ENCODE measurements at places on chromosomes 5 and 9.

- no peak for DNase-seq
Measured at GRCh38 chr9:83625178-83625577, 2.2 kb downstream of the IDNK start.

GRCh38 chr9:109889456-109889855, 109.5 kb downstream of the PALM2AKAP2 start:
- no peak for DNase-seq

GRCh38 chr9:126474206-126474765, 139.4 kb upstream of the LMX1B start:
- peak; percentile 86 for DNase-seq

- DNase-seq: peak; percentile 84
Measured at GRCh38 chr5:33105521-33105941, 335.2 kb upstream of the TARS1 start.

GRCh38 chr9:98207606-98208005, 15.2 kb upstream of the CORO2A start:
- no peak for DNase-seq

- no peak for DNase-seq
Measured at GRCh38 chr9:98175028-98175569, 17.3 kb downstream of the CORO2A start.

DNA sequence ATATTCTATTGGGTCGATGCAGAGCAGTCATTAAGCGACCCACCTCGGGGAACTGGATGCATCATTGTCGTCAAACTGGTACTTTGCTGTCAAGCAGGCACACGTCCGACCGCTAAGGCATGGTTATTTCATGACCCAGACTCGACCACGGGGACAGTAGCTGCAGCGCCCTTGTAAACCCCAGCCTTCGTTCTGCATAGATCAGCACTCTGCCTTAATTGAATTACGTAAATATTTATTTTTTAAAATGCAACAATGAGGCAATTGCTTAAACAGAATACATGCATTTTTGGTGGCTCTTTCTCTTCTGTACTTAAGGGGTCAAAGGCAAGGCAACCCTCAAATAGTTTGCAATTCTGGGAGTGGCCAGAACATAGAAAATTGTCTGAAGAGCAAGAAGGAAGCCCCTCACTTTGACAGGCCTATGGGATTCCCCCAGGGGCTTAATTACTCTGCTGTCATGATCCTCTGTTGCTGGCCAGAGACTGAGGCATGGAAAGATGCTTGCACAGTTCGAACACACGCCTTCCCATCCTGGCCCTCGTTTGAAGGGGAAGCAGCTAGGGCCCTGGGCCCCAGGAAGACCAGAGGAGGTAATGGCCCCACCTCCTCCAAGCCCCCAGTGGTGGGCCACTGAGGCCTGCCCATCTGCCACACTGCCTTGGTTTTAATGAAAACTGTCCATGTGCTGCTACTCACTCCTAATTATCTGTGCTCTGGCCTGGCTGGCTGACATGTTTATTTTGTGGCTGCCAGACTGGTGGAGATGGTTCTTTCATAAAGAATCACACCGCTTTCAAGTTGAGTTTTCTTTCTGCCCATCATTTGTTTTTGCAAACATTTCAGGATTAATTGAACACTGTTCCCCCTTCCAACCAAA, 169.7 kb upstream of the MAST4 start:
- DNase-seq: no peak

DNA sequence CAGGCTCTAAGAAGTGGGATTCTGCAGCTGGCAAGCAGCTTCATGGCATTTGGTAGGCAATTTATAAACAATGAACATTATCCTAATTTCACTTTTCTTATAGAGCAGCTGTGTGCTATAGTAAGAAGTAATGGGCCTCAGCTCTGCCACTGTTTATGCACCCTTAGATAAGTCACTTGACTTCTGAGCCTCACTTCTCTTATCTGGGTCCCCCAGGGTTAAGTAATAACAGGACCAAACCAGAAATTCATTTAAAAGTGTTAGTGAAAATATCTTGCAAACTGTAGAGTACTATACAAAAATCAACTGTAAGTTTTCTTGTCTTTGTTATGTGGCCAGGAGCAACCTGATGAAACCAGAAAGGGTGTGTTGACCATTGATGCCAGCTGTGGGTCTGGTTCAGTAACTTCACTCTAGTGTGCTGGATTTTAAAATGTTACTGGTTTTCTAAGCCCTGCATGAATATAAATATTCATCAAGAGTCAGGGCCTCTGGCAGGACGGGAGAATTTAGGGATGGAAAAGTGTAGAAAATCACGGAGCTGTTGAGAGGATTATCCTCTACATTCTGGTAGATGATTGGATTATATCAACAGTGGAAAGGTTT, 24.2 kb downstream of the TNFAIP8 start:
- no peak for DNase-seq

- no peak for DNase-seq
Measured at GRCh38 chr5:179413711-179414458, 68.6 kb upstream of the ADAMTS2 start.

GRCh38 chr5:38193015-38193581, 65.3 kb upstream of the EGFLAM start:
- peak; percentile 59 for DNase-seq

DNA sequence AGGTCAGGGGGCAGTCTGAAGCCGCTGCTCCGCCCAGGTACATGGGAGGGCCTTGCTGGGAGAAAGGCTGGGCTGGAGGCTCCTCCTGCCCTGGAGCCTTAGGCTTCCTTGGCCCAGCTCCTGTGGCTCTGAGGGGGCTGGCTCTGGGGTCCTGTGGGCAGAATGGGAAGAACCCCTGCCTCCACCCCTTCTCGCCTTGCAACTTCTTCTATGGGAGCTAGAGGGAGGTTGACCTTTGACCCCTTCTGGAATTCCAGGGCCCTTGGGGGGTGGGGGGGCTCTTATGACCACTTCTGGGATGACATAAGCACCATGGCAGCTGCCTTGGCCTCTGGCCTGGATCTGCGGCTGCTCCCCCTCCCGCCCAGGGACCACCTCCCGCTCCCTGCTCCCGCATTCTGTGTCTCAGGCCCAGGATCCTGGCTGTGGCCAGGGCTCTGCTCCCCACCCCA, 32.2 kb downstream of the IER5L start:
- DNase-seq: peak; percentile 95

DNA sequence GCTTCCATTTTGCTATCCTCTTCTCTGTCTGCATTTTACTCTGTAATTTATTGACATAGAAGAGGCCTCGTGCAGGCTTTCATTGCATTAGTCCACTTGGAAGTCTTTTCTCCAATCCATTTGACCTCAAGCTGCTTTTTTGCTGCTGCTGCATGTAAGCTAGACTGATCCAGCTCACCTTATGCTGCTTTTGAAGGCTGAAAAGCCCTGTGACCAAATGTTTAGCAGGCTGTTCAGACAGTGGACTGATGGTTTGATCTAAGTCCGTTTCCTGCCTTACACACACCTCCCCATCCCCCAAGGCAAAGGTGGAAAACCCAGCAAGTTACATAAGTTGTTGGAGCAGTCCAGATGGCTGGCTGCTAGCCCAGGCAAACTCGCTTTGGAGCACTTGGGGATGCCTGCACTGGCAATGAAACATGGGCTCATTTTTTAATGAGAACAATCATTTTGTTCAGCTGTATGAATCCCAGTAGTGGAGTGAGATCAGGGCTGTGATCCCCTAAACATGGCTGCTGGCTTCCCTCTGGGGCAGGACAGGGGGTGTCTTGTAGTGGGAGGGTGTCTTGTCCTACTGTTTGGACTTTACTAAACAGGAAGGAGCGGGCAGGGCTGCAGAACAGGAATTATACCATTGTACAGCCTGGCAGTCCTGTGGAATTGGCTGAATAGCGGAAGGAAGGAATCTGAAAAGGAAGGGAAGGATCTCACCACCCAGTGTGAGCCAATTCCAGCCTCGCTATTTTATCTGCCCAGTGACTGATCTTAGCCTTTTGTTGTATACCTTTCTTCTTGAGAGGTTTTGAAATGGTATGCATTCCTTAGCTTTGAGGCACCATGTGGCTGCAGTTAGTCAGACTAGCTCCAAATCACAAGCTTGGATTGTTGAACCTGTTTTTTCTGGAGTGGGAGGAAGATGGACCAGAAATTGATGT, 212.0 kb downstream of the ARHGAP26 start:
- DNase-seq: peak; percentile 77

GRCh38 chr5:88665750-88666215, 217.2 kb downstream of the MEF2C start:
- DNase-seq: no peak

- peak; percentile 66 for DNase-seq
Measured at GRCh38 chr5:158591301-158591863, 508.3 kb downstream of the EBF1 start.

DNA sequence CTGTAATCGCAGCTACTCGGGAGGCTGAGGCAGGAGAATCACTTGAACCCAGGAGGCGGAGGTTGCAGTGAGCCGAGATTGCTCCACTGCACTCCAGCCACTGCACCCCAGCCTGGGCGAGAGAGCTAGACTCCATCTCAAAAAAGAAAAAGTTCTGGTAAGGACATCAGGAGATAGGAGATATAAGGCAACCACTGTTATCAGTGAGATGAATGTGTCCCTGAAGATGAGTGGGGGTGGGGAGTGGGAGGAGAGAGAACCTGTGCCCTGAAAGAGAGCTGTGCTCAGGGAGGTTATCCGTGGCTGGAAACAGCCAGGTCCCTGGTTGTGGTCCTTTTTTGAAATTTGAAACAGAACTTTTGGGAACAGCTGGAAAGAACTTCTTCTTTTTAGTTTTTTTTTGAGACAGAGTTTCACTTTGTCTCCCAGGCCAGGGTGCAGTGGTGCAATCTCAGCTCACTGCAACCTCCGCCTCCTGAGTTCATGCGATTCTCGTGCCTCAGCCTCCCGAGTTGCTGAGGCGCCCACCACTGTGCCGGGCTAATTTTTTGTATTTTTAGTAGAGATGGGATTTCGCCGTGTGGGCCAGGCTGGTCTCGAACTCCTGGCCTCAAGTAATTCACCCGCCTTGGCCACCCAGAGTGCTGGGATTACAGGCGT, 2.6 kb downstream of the PTPA start:
- no peak for DNase-seq

DNA sequence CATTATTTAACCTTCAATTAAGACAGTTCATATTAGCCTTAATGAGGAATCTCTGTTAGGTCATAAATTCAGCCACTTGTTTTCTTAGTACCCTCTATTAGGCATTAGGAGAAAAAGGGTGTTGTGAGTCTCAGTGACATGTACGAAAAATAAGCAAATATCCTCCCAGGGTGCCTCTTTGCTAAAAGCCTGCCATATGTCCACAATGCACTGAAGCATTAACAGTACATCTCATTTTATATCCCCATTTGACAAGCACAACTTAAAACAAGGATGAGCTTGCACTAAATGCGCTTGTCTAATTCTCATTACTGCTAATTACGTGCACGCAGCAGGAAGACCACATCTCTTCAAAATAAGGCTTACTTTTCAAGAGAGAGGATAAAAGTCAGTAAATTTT, 48.4 kb upstream of the SRFBP1 start:
- no peak for DNase-seq

- no peak for DNase-seq
Measured at GRCh38 chr9:14294659-14295058, 19.3 kb downstream of the NFIB start.

DNA sequence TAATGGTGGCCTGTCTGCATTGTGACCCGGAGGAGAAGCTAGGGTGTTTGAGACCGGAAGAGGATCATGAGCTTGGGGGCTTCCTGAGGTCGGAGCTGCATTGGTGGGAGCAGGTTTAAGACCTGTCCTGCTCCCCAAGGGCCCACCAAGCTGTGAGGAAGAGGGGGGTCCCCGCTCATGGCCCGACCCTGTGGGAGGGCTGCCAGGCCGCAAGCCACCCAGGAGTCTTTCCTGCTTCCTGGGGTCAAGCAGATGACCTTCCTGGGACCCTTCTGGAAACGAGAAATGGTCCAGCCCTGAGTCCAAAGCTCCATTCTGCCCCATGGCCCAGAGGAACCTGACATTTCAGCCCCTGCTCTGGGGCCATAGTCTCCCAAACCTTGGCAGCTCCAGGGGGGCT, 61.5 kb upstream of the RNU6ATAC start:
- no peak for DNase-seq

DNA sequence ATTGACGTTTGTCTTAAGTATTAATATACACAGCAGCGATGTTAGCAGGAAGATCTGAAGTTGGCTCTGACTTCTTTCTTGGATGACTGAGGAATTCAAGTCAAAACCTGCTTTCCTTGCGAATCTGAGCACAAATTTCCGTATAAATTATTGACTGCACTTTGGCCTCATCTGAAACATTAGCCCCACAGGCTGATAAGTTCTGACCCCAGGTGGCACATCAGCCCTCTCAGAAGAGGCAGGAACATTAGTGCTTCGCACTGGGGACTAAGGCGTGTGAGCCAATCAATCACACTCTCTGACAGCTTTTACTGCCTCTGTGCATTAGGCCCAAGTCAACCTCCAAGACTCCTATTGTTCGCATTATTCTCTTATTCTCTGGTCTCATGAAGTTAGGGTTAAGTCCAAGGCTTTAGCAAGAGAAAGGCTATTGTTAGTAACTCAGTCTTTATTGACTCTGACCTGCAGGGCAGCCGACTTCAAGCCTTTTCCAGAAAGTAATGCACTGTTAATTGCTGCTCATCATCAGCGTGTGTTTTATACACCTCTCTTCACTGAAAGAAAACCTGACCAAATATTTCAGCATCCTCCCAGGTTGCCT, 84.2 kb downstream of the ZNF608 start:
- no peak for DNase-seq

- DNase-seq: no peak
Measured at GRCh38 chr9:110762783-110763182, 94.2 kb downstream of the MUSK start.

Data from fibroblast of skin of back (primary cell).